Activated CD4-positive, alpha-beta memory T cell treated with anti-CD3 and anti-CD28 coated beads for 36 hours (primary cell): ENCODE measurements at places on chromosomes 5 and 9. TPM values are rescaled to one million over a fixed set of nuclear protein-coding genes. Genes with fewer than 3 reads are reported as not detected.

DNA sequence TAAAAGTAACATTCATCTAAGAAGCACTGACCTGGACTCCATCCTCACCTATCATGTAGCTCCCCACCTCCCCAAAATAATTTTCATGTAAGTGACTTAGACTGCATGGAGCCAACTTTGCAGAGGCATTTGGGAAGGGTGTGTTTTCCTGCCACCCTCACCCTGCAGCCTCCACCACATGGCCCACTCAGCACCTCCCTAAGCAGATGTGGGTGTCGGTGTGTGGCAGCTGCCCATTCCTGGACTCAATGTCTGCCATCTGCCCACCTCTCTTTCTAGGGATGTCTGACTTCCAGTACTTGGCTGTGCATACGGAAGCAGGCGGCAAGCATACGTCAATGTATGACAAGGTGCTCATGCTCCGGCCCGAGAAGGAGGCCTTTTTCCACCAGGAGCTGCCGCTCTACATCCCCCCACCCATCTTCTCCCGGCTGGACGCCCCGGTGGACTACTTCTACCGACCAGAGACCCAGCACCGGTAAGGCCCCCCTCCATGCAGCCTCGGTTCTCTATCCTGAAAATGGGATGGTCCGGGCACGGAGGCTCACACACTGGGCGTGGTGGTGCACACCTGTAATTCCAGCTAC, 12.7 kb downstream of the GTF3C5 start:
- H3K27ac ChIP-seq = no peak overlapping the region
- H3K27me3 ChIP-seq = no peaks in the 10 kb centered on the region
- peaks cover 27% of the 10 kb centered on the region for H3K36me3 ChIP-seq
- H3K4me1 ChIP-seq = peaks cover 10% of the 10 kb centered on the region
- H3K4me3 ChIP-seq = no peak overlapping the region

DNA sequence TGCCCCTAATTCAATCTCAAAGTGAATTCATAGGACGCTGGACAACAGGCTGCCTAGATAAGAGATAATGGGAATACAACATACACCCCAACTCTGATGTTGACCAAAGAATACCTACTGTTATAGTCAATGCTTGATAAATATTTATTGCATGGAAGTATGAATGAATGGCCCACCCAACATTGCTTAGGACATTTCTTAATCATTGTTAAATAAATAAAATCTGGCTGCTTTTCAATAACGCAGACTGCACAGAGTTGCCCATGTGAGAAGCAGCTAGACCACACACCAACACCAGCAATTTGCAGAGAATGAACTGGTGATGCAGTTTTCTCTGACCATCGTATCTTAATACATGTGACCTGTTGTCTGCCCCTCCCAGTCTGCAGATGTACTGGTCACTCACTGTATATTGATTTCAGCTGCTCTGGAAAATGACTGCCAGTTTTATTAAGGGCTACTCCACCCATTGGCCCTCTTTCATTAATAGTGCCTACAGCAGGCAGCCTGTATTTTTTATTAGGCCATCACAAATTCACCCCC, 236.2 kb upstream of the WWC1 start:
- DNase-seq = no peak
- no peak overlapping the region for H3K27ac ChIP-seq
- no peak overlapping the region for H3K4me3 ChIP-seq
- no peaks in the 10 kb centered on the region for H3K36me3 ChIP-seq
- no peaks in the 10 kb centered on the region for H3K4me1 ChIP-seq

The CDK7 gene
- 36.2 TPM for total RNA-seq

The DRD1 gene
- total RNA-seq = not detected

GRCh38 chr5:147344861-147345260, 110.0 kb downstream of the STK32A start:
- H3K4me3 ChIP-seq = no peak overlapping the region
- DNase-seq = no peak
- H3K27me3 ChIP-seq = no peaks in the 10 kb centered on the region
- no peaks in the 10 kb centered on the region for H3K36me3 ChIP-seq

The PCDHA1 gene
- total RNA-seq = not detected

The SEMA4D gene
- 161 TPM for total RNA-seq

GRCh38 chr5:133939668-133940067, 28.8 kb downstream of the C5orf15 start:
- H3K4me3 ChIP-seq = no peak overlapping the region
- no peaks in the 10 kb centered on the region for H3K27me3 ChIP-seq
- peaks cover 15% of the 10 kb centered on the region for H3K4me1 ChIP-seq
- peak overlapping the region; percentile 70 for H3K27ac ChIP-seq

- peak overlapping the region; percentile 93 for H3K4me3 ChIP-seq
- no peak for DNase-seq
- H3K27me3 ChIP-seq = peaks cover 6% of the 10 kb centered on the region
Observed at GRCh38 chr9:132241483-132241839, 79.6 kb downstream of the NTNG2 start.

GRCh38 chr9:3151672-3152576, 308.0 kb upstream of the PUM3 start:
- DNase-seq = no peak
- no peak overlapping the region for H3K27ac ChIP-seq
- H3K27me3 ChIP-seq = no peaks in the 10 kb centered on the region
- H3K36me3 ChIP-seq = no peaks in the 10 kb centered on the region

The TENT4A gene
- 29.2 TPM for total RNA-seq

The SLC44A1 gene
- 12.2 TPM for total RNA-seq

DNA sequence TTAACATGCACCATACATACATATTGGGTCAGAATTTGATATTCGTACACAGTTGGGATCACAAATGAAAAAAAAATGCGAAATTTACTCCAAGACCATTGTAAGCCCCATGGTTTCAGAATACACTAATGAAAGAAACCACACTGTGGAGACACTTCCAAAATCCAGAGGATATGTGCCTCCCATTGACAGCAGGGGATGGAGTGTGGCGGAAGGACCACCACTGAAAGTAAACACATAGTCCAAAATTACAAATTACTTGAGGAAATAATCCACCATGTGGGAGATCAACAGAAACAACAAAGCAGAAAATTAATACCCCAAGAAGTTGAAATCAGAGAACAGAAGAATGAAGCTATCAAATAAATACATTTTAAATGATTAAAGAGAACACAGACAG, 291.6 kb upstream of the PAPPA start:
- H3K27me3 ChIP-seq = no peaks in the 10 kb centered on the region
- H3K4me1 ChIP-seq = no peaks in the 10 kb centered on the region
- no peaks in the 10 kb centered on the region for H3K36me3 ChIP-seq
- no peak overlapping the region for H3K4me3 ChIP-seq
- H3K27ac ChIP-seq = no peak overlapping the region
- no peak for DNase-seq

GRCh38 chr9:38232895-38233294, 159.6 kb upstream of the ALDH1B1 start:
- no peak overlapping the region for H3K27ac ChIP-seq
- H3K36me3 ChIP-seq = no peaks in the 10 kb centered on the region
- DNase-seq = no peak
- H3K27me3 ChIP-seq = peaks cover 2% of the 10 kb centered on the region

GRCh38 chr9:27599102-27599869, 26.0 kb upstream of the C9orf72 start:
- no peak for DNase-seq
- no peaks in the 10 kb centered on the region for H3K36me3 ChIP-seq
- no peak overlapping the region for H3K27ac ChIP-seq
- H3K4me1 ChIP-seq = no peaks in the 10 kb centered on the region
- H3K27me3 ChIP-seq = no peaks in the 10 kb centered on the region
- H3K4me3 ChIP-seq = no peak overlapping the region

GRCh38 chr5:179307013-179307800, 38.1 kb downstream of the ADAMTS2 start:
- no peak for DNase-seq
- H3K27ac ChIP-seq = no peak overlapping the region
- H3K4me3 ChIP-seq = no peak overlapping the region
- H3K27me3 ChIP-seq = no peaks in the 10 kb centered on the region

DNA sequence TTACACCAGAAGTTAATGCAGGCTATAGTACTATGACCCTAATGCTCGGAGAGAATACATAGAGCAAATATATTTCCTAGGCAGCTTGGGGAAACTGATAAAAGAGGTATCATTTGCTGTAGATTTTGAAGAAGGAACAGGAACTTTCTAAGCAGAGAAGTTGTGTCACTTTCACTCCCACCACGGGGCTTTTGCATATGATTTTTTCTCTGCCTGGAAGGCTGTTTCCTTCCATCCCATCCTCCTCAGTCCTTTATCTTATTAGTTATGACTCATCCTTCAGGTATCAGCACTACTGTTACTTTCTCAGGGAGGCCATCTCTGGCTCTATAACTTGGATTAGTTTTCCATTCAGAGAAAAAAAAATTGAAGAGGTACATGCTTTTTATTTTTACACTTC, 2006.1 kb upstream of the WWC1 start:
- no peak overlapping the region for H3K4me3 ChIP-seq
- H3K27ac ChIP-seq = no peak overlapping the region
- no peaks in the 10 kb centered on the region for H3K27me3 ChIP-seq

The CARD9 gene
- total RNA-seq = 1.4 TPM

DNA sequence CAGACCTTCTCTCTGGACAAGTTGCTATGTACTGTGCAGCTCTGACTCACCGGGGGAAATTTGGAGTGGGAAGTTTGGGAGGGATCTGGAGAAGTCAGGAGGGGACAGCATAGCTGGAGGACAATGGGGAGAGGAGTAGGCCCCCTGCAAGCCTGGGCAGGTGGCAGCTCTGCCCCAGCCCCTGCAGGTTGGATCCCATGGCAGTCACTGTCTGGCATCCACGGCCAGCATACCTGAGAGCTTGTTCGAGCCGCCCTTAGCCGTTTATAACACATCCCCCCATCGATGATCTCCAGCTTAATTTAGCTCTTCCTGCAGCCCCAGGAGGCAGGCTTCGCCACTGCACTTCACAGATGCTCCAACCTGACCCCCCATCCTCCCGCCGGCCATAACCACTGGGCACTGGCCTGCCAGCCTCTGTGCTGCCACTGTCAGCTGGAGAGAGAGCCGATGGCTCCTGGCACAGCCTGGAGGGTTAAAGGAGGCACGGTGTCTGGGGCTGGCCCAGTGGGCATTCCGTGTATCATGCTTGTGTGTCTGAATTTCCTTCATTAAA, 57.7 kb upstream of the RNU6ATAC start:
- no peaks in the 10 kb centered on the region for H3K36me3 ChIP-seq
- no peaks in the 10 kb centered on the region for H3K4me1 ChIP-seq
- no peak overlapping the region for H3K27ac ChIP-seq
- no peaks in the 10 kb centered on the region for H3K27me3 ChIP-seq

DNA sequence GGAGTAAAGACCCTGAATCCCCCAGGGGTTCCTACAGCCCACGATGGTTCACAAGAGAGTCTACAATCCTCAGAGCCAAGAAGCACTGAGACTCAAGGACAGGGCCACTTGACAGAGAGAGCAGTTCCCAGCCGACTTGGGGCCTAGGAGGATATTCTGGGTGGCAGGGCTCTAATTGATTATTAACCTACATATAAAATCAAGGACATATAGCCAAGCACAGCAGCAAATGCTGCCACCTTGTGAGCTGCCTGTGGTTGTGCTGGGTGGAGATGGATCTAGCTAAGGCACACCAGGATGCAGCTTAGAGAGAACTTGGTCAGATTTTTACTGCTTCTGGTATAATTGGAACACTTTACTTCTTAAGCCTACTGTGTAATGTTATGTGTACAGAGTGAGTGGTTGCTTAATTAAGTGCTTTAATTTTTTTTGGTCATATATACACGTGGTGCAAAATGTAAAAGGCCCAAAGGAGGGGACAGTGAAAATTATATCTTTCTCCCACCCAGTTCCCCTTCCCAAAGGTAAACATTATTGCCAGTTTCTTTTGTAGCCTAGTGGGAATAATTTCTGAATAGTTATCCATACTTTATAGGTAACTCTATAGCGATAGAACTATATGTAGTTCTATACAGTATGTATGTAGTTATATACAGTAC, 78.8 kb downstream of the F2RL2 start:
- peaks cover 92% of the 10 kb centered on the region for H3K4me1 ChIP-seq
- peak overlapping the region; percentile 74 for H3K4me3 ChIP-seq
- H3K36me3 ChIP-seq = no peaks in the 10 kb centered on the region
- DNase-seq = peak; percentile 79
- no peaks in the 10 kb centered on the region for H3K27me3 ChIP-seq

- H3K4me1 ChIP-seq = peaks cover 44% of the 10 kb centered on the region
- no peaks in the 10 kb centered on the region for H3K27me3 ChIP-seq
- DNase-seq = no peak
- peak overlapping the region; percentile 95 for H3K4me3 ChIP-seq
Observed at GRCh38 chr5:163508753-163509152, 3.3 kb downstream of the MAT2B start.

DNA sequence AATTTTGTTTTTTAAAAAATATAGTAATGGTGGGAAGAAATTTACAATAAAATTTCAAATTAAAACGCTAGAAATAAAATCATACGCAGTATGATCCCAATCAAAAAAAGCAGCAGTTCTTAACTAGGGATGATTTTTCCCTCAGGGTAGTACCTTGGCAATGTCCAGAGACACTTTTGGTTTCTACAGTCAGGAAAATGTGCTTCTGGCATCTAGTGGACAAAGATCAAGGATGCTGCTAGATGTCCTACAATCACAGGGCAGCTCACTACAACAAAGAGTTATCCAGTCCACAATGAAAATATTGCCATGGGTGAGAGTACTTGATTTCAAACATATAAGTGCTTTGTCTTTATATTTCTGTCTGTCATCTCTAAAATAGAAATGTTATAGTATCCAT, 400.2 kb upstream of the SGCD start:
- peaks cover 4% of the 10 kb centered on the region for H3K27me3 ChIP-seq
- H3K4me3 ChIP-seq = no peak overlapping the region
- no peak for DNase-seq
- H3K4me1 ChIP-seq = no peaks in the 10 kb centered on the region
- H3K36me3 ChIP-seq = no peaks in the 10 kb centered on the region

DNA sequence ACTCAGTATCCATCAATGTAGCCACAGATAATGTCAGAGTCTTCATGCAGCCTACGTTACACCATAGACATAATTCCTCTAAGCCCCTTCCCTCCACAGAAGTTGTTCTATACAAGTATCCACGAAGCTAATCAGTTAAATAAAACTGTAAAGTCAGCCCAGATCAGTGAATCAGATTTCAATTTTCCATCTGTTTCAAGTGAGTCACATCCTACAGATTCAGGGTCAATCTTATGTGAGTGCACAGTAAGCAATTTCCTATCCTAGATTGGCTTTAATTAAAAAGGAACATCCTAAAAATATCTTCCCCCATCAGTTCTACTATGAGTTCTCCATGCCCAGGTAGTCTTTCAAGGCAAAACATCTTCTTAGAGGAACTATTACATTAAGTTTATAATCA, 402.5 kb downstream of the EFNA5 start:
- no peaks in the 10 kb centered on the region for H3K36me3 ChIP-seq
- no peak overlapping the region for H3K27ac ChIP-seq
- no peaks in the 10 kb centered on the region for H3K27me3 ChIP-seq
- no peak for DNase-seq
- H3K4me3 ChIP-seq = no peak overlapping the region

The CD274 gene
- 28.3 TPM for total RNA-seq

The MZB1 gene
- total RNA-seq = 24.0 TPM

The SLC6A19 gene
- total RNA-seq = not detected

GRCh38 chr5:150946351-150946905, 41.6 kb upstream of the ZNF300 start:
- peaks cover 9% of the 10 kb centered on the region for H3K27me3 ChIP-seq
- no peak for DNase-seq
- H3K4me3 ChIP-seq = no peak overlapping the region
- peaks cover 22% of the 10 kb centered on the region for H3K36me3 ChIP-seq
- H3K27ac ChIP-seq = no peak overlapping the region

- no peaks in the 10 kb centered on the region for H3K27me3 ChIP-seq
- no peak overlapping the region for H3K4me3 ChIP-seq
- H3K4me1 ChIP-seq = peaks cover 3% of the 10 kb centered on the region
- no peaks in the 10 kb centered on the region for H3K36me3 ChIP-seq
- DNase-seq = no peak
Observed at GRCh38 chr9:89667726-89668125, 62.9 kb downstream of the GADD45G start.
